ENCODE measurements at places on chromosomes 12 and 14.

GRCh38 chr12:113244047-113244460 is 22.8 kb downstream of the TPCN1 start:
- ATAC-seq: no peak

GRCh38 chr12:65602610-65603295 is 221.5 kb upstream of the HMGA2 start:
- ATAC-seq: peak; percentile 70

DNA sequence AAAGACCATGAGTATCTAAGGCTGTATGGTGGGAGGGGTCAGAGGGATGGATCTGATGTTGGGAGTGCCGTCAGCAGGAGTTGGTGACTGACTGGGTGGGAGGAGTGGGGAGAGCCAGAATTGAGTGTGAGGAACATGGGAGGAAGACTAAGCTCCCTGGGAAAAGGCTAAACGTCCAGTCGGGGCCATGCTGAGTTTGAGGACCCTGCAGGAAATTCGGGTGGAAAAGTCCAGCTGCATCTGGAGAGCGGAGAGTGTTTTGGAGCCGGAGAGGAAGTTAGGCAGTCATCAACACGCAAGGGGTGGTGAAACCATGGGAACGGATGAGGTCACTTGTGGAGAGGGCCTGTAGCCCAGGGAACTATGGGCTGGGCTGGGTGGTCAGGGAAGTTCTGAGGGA is 60.9 kb downstream of the ELK3 start:
- no peak for ATAC-seq

DNA sequence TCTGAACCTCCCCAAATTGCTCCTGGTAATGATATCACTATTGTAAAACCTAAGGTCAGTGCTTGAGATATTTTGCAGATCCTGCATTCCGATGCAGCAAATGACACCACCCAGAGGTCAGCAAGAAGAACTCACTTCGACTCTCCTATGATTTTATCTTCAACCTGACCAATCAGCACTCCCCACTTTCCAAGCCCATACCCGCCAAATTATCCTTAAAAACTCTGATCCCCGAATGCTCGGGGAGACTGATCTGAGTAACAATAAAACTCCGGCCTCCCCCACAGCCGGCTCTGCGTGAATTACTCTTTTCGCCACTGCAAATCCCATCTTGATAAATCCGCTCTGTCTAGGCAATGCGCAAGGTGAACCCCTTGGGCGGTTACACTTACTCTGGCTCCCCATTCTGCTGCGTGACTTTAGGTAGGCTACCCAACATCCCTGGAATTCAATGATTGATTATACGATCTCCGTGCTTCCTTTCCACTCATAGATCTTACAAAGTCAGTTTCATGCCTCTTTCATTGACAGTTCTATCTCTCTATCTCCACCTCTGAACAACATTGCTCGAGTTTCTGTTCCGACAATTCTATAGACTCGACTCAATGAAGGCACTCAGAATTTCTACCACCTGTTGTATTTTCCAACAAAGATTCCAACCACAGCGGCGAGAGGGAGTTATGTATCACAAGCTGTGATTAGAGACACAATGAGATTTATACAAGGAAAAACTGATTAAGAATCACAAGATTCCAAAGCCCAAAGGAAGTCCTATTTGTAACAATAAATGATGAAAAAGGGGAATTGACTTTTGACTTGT is 939 bp downstream of the NPC2 start:
- ATAC-seq: no peak

DNA sequence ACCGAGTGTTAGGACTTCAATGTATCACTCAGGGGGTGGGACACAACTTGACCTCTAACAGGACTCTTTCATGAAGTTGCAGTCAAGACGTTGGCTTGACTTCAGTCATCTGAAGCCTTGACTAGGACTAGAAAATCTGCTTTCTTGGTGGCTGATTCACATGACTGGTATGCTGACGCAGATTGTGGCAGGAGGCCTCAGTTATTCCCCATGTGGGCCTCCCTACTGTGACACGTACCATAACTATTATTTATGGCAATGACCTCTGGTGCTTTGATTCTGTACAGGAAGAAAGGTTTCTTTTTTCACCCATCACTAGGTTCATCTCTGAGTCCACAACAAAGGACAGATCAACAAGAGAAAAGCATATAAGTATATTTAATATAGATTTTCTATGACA is 270.4 kb downstream of the NEDD1 start:
- no peak for ATAC-seq

- no peak for ATAC-seq
Observed at GRCh38 chr12:113638460-113638775, 166.7 kb upstream of the LHX5 start.

DNA sequence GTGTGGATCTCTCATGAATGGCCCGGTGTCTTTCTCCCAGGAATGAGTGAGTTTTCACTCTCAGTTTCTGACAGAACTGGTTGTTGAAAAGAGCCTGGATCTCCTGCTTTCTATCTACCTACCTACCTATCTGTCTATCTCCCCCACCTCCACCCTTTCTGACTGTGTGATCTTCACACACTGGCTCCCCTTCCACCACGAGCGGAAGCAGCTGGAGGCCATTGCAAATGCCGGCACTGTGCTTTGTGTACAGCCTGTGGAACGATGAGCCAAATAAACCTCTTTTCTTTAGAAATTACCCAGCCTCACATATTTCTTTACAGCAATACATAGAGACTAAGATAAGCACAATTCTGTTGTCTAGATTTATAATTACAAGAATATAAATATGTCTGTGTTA is 7.2 kb downstream of the GSKIP start:
- no peak for ATAC-seq
